ENCODE measurements at places on chromosomes 3 and 15. TPM values are rescaled to one million over a fixed set of nuclear protein-coding genes. Genes with fewer than 3 reads are reported as not detected.

The GNAT1 gene
- total RNA-seq, result not detected

The PYGO1 gene
- total RNA-seq, result 35.1 TPM

The AMIGO3 gene
- 0.42 TPM for total RNA-seq

The TFG gene
- 77.9 TPM for total RNA-seq

The SAMMSON gene
- total RNA-seq, result not detected

The MED12L gene
- 1.2 TPM for total RNA-seq

DNA sequence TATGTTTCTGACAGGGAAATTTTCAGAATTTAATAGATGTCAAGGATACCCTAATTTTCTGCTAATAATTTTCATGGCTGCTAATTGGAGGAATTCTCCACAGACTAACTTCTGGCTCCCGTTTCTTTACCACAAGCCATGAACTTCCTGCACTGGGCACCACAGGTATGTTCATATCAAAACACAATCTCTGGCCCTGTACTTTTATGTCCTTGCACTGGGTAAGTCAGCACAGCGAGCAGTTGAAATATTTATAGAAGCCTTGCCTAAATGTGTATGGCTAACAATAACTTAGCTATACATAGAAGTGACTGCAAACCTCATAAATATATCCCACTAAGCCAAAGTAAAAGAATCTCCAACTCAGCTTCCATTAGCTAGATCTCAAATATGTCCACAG lies 246.9 kb downstream of the ZIC1 start:
- no peak for DNase-seq

DNA sequence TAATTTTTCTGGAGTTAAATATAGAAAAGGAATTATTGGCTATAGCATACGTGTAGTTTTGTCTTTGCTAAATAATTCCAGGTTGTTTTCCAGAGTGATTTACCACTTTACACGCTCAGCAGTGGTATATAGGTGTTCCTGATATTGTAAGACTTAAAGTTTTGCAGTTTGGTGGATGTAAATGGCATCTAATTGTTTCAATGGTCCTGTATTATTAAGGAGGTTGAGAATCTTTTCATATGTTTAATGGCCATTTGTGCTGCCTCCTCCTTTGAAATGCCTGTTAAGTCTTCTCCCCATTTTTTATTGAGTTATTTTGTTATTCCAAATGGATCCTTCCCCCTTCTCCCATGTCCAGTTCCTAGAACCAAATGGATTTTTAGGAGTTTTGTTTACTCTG lies 26.4 kb upstream of the P4HTM start:
- DNase-seq, result no peak

DNA sequence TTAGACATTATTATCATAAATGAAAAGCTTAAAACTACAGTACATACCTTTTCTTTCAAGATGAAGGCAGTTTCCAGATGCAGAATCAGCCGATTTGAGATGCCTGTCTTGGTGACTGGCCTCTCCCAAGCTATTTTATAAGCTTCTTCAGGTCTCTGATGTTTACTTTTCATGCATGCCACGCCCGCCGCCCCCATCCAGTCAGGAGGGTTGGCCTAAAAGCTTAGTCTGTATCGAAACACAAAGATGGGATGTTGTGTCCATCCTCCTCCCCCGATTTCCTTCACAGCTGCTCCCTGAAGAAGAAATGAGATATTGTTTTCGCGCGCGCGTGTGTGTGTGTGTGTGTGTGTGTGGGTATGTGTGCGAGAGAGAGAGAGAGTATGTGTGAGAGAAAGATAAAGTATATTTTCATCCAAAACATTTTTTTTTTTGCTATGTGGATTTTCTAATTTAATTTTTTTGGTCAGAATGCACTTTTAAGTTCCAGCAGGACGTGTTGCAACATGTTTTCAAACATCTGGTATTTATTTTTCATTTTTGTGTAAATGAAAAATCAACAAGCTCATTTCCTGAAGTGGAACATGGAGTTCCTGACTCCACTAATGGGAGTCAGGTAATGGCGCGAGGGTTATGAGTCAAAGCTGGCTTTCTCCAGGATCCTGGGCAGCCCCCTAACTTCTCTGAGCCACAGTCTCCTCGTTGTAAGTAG lies at the start of gene APOD:
APOD (minus strand) TSS at position 110 of the 712 bp plus-strand sequence. CDS start 4,479 bp downstream, outside the sequence.
- DNase-seq, result peak; percentile 81

GRCh38 chr3:59268170-59268569 lies 218.3 kb upstream of the CFAP20DC start:
- DNase-seq, result no peak

DNA sequence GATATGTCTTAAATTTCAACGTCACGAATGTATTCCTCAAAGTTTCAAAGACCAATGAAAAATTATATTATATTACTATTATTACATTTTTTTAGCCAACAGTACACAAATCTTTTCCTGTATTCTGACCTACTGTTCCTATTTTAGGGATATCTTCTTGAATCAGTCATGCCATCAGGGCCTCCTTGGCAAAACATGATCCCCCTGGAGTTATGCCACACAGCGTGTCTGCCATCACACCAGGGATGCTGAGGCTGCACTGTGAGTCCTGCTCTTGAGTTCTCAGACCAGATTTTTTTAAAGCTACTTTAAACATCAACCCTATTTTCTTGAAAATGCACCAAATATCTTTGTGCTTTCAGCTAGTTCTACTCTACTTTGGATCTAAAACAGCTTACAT lies 425.9 kb upstream of the ZNF385D start:
- no peak for DNase-seq

DNA sequence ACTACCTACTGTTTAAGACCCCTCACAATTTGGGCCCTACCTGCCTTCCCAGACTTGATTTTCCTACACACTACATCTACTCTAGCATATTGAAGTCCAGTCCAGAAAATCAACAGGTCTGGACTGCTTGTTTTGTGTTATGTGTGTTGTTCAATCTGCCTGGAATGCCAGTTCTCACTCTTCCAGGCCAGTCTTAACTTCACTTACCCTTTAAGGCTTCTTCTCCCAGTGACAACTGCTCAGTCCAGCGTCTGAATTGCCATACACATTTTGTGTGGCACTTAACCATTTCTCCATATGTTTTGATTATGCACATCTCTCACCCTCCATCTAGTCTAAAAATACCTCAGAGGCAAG lies 1.1 kb downstream of the TICRR start:
- DNase-seq, result no peak

- no peak for DNase-seq
Observed at GRCh38 chr3:194212845-194213331, 76.9 kb downstream of the HES1 start.

DNA sequence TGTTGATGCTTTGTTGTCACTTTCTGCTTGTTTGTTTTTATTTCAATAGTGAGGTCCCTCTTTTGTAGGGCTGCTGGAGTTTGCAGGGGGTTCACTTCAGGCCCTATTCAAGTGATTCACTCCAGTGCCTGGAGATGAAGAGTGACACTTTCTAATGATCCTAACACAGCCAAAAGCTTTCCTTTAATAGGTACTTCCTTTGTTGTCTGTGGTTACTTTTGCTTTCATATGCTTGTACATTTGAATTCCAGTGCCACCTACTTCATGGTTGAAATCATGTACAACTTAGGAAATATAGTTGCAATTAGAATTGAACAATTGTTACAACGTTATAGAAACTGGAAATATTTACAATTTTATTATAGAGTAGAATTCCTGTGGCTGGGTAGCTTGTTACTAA lies 466.8 kb upstream of the EPHA3 start:
- no peak for DNase-seq

- DNase-seq, result no peak
Observed at GRCh38 chr3:111956995-111957734, 21.7 kb upstream of the ABHD10 start.

- no peak for DNase-seq
Observed at GRCh38 chr3:141302364-141303141, 65.8 kb upstream of the ZBTB38 start.

DNA sequence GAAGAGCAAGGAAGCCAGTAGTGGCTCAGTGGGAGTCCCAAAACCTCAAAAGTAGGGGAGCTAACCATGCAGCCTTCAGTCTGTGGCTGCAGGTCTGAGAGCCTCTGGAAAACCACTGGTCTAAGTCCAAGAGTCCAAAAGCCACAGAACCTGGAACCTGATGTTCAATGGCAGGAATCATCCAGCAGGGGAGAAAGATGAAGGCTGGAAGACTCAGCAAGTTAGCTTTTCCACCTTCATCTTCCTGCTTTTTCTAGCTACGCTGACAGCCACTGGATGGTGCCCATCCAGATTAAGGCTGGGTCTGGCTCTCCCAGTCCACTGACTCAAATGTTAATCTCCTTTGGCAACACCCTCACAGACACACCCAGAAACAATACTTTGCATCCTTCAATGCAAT lies 626.3 kb downstream of the NAALADL2 start:
- no peak for DNase-seq

- peak; percentile 25 for DNase-seq
Observed at GRCh38 chr3:16609927-16610580, 4.8 kb upstream of the DAZL start.

- DNase-seq, result peak; percentile 69
Observed at GRCh38 chr3:129176051-129176450, 7.6 kb downstream of the CNBP start.

GRCh38 chr15:57259568-57260040 lies 116.7 kb upstream of the CGNL1 start:
- no peak for DNase-seq

DNA sequence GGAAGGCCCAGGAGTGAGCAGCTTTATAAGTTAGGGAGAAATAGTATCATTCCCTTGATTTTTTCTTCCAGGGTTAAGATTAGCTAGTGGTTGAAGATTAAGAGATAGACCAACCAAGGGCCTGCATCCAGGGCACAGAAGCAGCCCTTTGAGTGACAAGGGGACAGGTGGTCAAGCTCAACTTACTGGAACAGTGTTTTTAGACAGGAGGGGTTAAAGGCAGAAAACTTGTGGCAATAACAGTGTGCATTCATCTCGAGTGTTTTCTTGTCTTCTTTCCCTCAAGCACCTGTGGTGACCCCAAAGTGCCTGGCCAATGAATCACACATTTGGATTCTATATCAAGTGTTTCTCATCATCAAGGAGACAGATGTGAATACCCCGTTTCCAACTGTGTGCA lies 267.5 kb downstream of the PDCD6IP start:
- no peak for DNase-seq
